Cerebellum (tissue), 4 donors: ENCODE measurements at places on chromosomes 1 and 21. TPM values are rescaled to one million over a fixed set of nuclear protein-coding genes. Genes with fewer than 3 reads are reported as not detected.

- peak; percentile 87 for DNase-seq
Measured at GRCh38 chr1:203268901-203269653, 36.2 kb upstream of the BTG2 start.

DNA sequence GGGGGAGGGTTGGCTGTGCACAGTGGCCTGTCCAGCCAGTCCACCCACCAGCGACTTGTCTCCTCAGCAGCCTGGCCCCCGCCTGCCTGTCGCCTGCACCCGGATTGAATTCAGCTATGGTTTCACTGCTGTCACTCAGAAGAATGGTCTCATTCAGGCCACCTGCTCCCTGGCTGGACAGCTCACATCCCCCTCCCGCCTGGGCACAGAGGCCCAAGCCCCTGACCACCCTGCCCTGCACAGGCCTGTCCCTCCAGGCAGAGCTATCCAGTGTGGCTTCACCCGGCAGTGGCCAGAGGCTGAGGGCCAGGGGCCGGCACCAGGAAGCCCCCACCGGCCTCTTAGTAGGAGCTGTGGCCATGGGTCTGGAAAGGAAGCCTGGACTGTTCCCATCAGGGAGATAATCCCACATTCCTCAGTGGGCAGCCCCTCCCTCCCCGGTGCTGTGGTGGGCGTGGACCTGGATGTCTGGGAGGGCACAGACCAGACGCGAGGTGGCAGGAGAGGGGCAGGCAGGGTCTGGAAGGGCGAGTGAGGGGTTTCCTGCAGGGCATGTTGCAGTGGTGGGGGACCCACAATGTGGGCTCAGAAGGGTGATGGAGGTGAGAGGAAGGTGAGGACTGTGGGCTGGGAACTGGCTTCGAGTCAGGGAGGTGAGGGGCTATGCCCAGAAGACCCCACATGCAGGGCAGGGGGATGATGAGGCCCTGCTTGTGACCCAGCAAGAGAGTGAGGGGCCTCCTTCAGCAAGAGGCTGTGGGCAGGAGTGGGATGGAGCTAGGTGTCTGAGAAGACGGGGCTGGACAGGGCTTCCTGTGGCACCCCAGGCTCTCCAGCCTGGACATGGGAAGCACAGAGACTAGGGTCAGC is 30.4 kb downstream of the WNT9A start:
- DNase-seq = no peak

GRCh38 chr1:217273866-217274265 is 357.0 kb downstream of the GPATCH2 start:
- DNase-seq = no peak

The CTXND2 gene
- not detected for total RNA-seq

The ABCD3 gene
- total RNA-seq = 57.1 TPM

GRCh38 chr1:185401019-185401418 is 84.0 kb upstream of the IVNS1ABP start:
- no peak for DNase-seq

GRCh38 chr1:201703621-201704438 is 125.1 kb upstream of the IPO9 start:
- DNase-seq = peak; percentile 71

The TBX19 gene
- 1.00 TPM for total RNA-seq

DNA sequence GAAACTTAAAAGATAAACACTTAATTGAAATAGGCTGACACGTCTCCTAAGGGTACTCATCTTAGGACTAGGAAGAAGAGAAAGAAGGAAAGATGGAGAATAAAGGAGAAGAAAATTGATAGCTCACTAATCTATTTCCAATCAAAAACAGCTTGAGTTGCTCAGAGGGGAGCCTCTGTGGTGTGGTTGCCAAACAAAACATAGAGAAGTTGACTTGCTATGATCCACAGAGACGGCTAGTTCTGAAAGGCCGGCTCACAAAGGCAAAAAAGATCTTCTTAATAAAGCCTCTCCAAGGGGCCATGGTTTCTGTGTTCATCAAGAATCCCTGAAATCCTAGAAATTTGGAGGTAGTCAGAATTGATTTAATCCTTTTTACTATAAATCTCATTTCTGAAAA is 644.1 kb downstream of the LMO4 start:
- DNase-seq = no peak

GRCh38 chr1:12507631-12508030 is 110.4 kb downstream of the DHRS3 start:
- no peak for DNase-seq

The OR10Z1 gene
- total RNA-seq = not detected

The BEND5 gene
- total RNA-seq = 17.6 TPM

- no peak for DNase-seq
Measured at GRCh38 chr1:179779645-179780272, 36.7 kb downstream of the FAM163A start.

DNA sequence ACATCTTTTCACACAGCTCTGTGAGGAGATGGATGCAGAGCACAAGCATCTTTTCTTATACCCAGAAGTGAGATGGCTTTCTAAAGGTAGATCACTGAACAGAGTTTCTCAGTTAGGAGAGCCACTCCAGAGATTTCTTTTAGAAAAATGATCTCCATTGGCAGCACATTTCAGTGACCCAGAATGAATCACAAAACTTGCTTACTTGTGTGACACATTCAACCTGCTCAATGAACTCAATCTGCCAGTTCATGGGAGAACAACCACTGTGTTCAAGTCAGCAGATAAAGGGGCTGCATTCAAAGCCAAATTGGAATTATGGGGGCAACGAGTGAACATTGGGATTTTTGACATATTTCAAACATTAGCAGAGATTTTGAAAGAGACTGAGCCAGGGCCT is 78.3 kb downstream of the UCHL5 start:
- DNase-seq = no peak

The SH2D2A gene
- total RNA-seq = not detected

- DNase-seq = no peak
Measured at GRCh38 chr21:43318841-43319781, 107.8 kb downstream of the SIK1 start.

The HSD3B1 gene
- total RNA-seq = not detected

- no peak for DNase-seq
Measured at GRCh38 chr1:64092851-64093371, 110.5 kb upstream of the UBE2U start.

- DNase-seq = no peak
Measured at GRCh38 chr1:157542676-157543075, 9.6 kb downstream of the FCRL5 start.

The HES3 gene
- not detected for total RNA-seq

The ALPL gene
- total RNA-seq = 4.4 TPM

DNA sequence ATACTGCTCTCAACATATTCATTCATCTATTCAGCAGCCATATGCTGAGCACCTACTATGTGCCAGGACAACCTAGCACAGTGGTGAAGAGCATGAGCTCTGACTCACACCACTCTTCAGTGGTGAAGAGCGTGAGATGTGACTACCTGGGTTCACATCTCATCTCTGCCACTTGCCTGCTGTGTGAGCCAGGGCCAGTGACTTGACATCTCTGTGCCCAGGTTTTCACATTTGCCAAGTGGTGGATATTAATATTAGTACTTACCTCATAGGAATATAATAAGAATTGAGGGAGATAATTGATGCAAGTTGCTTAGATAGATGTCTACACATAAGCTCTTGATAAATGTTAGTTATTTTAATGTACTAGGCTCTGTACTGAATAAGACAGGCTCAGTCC is 488.9 kb downstream of the PTPRU start:
- no peak for DNase-seq

DNA sequence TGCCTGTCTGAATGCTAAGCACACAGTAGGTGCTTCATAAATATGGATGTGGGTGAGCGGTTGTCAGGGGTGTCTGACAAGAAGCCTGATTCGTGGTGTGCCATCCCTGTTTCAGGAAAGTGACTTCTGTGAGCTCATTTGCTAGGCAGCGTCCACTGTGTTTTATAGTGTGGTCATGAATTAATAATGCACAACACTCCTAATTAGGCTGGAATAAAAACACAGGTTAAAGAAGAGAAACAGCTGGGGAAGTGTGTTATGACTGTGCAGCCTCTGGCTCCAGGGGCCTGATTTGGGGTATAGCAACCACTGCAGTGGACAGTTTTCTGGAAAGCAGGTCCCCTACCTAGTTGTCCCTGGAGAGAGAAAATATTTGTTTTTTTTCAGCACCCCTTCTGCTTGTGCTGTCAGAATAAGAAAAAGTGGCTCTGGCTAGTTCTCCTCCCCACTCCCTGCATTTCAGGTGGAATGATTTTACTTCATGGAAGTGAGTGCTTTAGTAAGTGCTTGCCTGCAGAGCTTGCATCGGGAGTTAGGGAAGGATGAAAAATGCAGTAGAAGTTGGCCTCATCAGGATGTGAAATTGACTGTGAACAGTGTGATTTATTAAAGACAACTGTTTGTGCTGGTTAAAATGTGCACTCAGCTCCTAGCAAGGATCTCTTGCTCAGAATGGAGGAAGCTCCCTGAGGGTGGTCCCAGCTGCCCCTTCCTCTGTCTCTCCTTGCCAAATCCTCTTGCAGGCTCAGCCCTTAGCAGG is 333.8 kb downstream of the HHAT start:
- DNase-seq = no peak

- peak; percentile 26 for DNase-seq
Measured at GRCh38 chr1:17744666-17745478, 10.3 kb upstream of the ACTL8 start.

The SYT14 gene
- total RNA-seq = 49.5 TPM

The CELA3B gene
- not detected for total RNA-seq

The ARL8A gene
- 35.8 TPM for total RNA-seq

- peak; percentile 60 for DNase-seq
Measured at GRCh38 chr1:203282720-203283542, 22.4 kb upstream of the BTG2 start.

The MUL1 gene
- 10.3 TPM for total RNA-seq

DNA sequence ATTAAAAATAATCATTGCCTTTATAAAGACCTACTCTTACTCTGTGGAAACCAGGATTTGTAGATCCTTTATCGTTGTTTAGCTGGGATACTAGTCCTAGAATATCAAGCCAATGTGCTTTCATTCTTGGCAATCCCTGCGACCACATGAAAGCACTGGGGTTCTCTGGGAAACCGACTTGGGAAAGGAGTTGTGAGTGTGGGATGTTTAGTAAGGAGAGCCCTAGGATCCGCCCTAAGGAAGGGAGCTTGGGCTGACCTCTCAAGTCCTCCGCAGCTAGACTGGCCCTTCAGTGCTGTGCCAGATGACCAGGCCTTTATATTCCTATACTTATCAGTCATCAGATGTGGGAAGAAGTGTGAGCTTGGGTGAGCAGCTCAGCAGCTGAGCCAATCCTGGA is 5.2 kb upstream of the KRTAP19-8 start:
- no peak for DNase-seq

GRCh38 chr1:214549604-214550003 is 1.8 kb downstream of the PTPN14 start:
- no peak for DNase-seq

DNA sequence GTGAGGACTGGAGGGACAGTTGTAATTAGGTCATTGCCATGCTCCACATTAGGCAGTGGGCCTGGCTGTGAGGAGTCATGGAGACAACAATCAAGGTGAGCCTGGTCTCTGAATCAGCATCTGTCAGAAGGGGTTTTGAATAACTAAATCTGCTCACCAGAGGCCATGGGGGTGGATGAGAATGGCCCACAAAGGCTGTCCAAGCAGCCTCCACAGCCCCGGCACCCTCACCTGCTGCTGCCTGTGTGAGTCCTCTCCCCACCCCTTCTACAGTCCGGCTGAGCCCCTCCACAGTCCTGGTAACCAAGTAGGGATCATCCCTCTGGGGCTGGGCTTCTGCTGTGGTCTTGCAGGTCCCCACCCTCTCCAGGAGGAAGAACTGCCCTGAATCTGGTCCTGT is 2.3 kb downstream of the DPT start:
- no peak for DNase-seq

The ZP4 gene
- not detected for total RNA-seq

DNA sequence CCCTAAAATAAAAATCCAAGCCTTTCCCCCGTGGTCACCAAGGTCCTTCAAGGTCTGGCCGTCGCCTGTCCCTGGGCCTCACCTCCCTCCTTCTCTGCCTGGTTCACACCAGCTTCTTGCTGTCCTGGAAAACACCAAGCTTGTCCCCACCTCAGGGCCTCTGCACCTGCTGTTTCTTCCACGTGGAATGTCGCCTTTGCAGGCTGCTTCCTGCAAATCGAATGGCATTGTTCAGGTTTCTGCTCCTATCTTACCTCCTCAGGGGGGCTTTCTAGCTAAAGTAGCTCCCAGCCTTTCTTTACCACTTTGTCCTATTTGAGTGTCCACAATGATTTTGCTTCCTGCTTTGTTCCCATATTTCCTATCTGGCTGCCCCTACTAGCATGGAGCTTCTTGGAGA is 3.3 kb upstream of the CASZ1 start:
- DNase-seq = no peak

DNA sequence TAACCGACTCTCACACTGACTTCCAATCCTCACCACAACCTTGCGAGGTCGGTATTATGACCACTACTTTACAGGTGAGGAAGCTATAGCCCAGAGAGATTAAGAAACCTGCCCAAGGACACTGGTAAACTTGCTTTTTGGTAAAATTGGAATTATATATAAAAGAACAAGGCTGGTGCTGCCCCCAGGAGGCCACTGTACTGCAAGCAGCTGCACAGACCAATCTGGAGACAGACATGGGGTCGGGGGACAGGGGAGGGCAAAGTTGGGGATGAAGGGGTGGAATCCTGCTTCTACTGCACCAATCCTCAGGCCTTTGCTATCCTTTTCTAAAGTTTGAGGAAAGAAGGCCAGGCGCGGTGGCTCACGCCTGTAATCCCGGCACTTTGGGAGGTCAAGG is 280.8 kb downstream of the SPATA17 start:
- no peak for DNase-seq

DNA sequence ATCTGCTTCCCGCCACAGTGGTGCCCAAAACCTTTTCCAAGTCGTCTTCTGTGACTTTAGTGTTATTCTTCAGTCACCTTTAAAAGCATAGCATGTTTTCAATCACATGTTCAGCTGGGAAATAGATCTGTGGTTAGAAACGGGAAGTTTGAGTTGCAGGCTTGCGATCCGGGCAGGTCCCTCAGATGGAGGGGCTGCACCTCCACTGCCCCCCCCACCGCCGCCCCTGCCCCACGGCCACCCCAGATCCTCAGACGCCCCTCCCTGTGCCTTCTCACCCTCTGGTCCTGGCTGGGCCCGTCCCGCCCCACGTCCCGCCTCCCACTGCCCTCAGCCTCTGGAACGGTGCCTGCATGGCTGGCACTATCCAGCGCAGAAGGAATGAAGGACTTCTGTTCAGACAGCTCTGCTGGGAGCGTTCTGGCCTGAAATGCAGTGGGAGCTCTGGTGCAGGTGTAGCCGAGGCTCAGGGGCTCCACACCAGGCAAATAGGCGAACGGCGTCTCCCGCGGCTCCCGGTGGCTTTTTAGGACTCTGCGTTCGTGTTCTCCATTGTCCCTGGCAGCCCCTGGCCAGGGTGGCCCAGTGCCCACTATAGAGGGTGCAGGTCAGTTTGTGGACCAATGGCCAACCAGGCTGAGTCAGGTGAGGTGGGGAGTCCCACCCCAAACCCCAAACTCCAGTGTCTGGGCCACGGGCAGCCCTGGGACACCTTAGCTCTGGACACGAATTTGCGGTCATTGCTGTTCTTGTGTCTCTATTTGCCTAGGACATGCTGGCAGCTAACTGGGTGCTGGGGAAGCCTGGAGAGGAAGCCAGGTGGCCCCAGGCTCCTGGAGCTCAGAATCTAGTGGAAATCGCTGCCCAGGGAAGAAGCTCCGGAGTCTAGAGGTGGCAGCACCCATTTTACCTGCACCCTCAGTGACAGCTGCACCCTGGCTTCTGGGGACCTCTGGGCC is 67.1 kb downstream of the FAAP20 start:
- no peak for DNase-seq
